Upper lobe of right lung (tissue), 1 donor: ENCODE measurements at places on chromosomes 7 and 10. TPM values are rescaled to one million over a fixed set of nuclear protein-coding genes. Genes with fewer than 3 reads are reported as not detected.
A peak's percentile ranks its signal among the peaks of the same experiment; 100 is the strongest.

NAT16 gene
- total RNA-seq = not detected

CYP2C19 gene
- not detected for total RNA-seq

EMX2 gene
- not detected for total RNA-seq

GRCh38 chr7:134908289-134908688 is 78.0 kb upstream of the AGBL3 start:
- DNase-seq = no peak

- no peak for DNase-seq
These were observed 155.2 kb downstream of the MAGI2 start for GRCh38 chr7:79298145-79298760.

- no peak for DNase-seq
These were observed 11.0 kb downstream of the MPP7 start for GRCh38 chr10:28291881-28292297.

NUPR2 gene
- total RNA-seq = 0.98 TPM

GRCh38 chr7:80521809-80522208 is 9.9 kb upstream of the GNAT3 start:
- DNase-seq = no peak

LIPN gene
- total RNA-seq = 1.0 TPM

DNA sequence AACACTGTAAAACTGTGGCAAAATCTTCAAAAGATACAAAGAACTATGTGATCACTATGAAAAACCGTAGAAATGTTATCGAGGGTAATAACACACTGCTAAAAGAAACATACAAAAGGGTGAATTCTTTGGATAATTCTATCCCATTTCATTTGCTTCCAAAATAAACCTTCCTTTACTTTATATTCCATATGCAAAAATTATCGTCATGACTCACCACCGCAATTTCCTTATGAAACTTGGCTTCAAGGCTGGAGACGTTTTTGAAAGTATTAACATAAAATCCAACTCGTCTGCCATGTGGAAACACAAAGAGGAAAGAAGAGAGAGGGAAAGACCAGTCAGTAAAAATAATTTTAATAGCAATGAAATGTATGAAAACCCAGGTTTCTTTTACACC is 165.2 kb downstream of the AMPH start:
- DNase-seq = no peak

DNA sequence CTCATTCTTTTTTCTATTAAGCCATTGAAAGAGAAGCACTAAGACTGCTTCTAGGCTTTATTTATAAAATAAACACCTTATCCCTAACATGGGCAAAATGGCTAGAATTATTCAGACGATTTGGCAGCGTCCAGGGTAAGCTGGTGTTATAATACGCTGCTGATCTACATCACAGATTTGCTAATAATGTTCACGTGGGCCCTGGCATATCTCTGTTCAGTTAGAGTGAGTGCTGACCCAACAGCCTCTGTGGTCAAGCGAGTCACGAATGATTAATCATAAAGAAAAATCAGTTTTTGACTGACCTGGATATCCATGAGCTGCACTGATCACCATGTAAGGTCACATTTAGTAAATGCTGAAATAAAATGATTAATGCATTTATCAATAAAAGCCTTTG is 28.4 kb upstream of the CBLL1 start:
- DNase-seq = no peak

HOXA5 gene
- total RNA-seq = 16.0 TPM

GRCh38 chr7:100428199-100428966 is at the start of gene ZCWPW1:
Gene ZCWPW1 (minus strand): TSS chr7:100428703. CDS start chr7:100420649, 8,054 bp downstream.
- DNase-seq = peak; percentile 99

PROSER2 gene
- 33.3 TPM for total RNA-seq

DNA sequence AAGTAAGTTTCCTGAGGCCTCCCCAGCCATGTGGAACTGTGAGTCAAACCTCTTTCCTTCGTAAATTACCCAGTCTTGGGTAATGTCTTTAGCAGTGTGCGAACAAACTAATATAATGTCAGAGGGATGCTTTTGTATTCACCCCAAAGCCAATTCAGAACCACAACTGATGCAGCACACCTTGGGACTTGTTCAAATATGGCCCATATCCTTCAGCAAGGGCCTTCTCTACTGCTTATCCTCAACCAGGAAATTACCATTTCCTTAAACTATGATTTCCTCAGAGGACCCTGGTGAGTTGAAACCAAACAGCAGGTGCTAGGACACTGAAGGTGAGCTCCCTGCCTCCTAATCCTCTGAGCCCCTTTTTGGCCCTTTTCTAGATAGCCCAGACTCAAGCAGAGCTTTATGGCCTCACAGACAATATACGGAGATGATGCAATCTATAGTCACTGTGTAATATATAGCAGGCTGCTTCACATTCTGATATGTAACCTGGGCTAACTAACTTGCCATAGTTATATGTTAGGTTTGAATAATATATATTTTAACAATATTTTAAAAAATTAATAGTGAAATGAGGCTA is 15.2 kb downstream of the SRI start:
- DNase-seq = no peak

GRCh38 chr10:62560201-62560819 is 186.1 kb downstream of the ZNF365 start:
- no peak for DNase-seq

DNA sequence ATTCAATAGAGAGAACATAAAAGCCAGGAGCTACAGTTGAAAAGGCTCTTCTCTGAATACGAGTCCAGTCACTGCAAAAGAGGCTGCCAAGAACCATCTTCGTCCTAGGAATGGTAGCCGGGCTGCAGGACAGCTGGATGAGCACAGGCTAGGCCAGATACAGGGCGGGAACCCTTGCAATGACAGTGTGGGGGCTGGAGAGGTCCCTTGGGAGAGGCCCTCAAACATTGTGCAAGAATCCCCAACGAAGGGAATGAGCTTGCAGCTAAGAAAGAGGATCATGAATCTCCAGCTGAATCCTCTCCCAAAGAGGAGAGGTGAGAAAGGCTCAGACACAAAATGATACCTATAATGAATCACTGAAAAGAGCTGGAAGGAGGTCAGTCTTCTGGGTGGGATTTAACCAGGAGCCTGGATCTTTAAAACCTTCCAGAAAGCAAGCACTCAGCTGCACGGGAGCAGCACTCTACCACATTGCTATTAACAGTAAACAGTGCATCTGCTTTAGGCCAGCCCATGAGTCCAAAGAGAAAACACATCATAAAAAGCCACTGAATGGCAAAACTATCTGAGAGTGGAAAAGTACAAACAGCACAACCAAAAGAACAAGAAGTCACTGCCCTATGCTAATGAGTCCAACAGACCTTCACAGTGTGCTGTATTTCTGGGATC is 287.9 kb downstream of the TNS3 start:
- DNase-seq = no peak

GRCh38 chr10:86334488-86335085 is 32.0 kb downstream of the GRID1 start:
- no peak for DNase-seq

EGR2 gene
- 41.4 TPM for total RNA-seq

DNA sequence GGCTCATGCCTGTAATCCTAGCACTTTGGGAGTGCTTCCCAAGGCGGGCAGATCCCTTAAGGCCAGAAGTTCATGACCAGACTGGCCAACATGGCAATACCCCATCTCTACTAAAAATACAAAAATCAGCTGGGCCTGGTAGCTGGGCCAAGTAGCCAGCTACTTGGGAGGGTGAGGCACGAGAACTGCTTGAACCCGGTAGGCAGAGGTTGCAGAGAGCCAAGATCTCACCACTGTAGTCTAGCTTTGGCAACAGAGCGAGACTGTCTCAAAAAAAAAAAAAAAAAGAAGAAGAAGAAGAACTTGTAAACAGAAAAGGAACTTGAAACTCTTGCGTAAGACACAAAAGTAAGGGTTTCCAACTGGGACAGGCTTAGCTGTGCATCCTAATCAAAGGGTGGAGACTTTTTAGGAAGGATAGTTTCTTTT is 5.6 kb upstream of the IFIT2 start:
- DNase-seq = no peak
